Endothelial cell (in vitro differentiated cells): ENCODE measurements at places on chromosomes 12 and 14. TPM values are rescaled to one million over a fixed set of nuclear protein-coding genes. Genes with fewer than 3 reads are reported as not detected.

The ATXN3 gene
- total RNA-seq, result 32.7 TPM

The NGDN gene
- 37.7 TPM for total RNA-seq

DNA sequence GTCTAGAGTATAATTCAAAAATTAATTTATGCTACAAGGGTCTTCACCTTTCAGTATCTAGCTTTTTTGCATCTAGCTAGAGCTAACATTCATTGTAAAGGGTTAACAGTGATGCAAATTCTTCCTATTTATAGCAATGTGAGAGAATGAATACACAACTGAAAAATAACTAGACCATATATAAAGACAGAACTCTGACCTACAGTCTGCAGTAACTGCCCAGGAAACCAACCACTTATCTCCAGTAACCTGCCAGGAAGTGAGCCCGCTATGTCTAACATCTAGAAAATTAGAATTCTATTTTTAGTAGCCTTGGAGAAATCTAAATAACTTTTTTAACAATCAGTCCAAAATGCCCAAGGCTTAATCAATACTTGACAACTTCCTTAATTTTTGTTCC lies 1021.9 kb downstream of the LRFN5 start:
- no peak for DNase-seq
- H3K27ac ChIP-seq, result no peak overlapping the region

GRCh38 chr12:107439026-107439738 lies 246.4 kb upstream of the PWP1 start:
- no peak overlapping the region for H3K4me3 ChIP-seq
- H3K27me3 ChIP-seq, result no peaks in the 10 kb centered on the region
- H3K36me3 ChIP-seq, result no peaks in the 10 kb centered on the region
- no peaks in the 10 kb centered on the region for H3K4me1 ChIP-seq
- no peak overlapping the region for H3K27ac ChIP-seq
- no peak for DNase-seq

DNA sequence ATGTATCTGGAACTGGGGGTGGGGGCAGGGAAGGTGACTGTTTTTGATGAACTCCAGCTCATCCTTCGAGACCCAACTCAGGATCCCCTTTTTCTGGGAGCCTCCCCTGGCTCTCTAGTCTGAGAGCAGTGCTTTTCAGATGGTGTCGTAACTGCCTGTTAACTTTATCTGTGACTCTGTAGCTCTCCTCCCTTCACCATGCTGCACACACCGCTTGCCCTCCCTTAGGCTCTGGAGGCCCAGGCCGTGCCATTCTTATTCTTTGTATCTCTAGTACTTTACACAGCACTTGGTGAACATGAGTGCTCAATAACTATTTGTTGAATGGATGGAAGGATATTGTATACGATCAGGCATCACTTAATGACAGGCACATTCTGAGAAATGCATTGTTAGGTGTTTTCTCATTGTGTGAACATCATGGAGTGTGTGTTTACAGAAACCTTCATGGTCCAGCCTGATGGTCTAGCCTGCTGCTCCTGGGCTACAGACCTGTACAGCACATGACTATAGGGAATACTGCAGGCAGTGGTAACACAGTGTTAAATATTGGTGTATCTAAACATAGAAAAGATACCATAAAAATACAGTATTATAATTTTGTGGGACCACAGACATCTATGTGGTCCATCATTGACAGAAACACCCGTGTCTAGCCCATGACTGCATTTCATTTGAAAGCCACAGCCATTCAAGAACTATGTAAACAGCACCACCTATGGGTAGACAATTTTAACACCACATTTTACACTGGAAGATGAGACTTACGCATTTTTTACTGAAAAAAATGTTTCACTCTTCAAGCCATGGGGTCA lies 91.8 kb downstream of the EML1 start:
- H3K4me1 ChIP-seq, result no peaks in the 10 kb centered on the region
- no peaks in the 10 kb centered on the region for H3K27me3 ChIP-seq
- no peaks in the 10 kb centered on the region for H3K36me3 ChIP-seq
- peak; percentile 22 for DNase-seq
- no peak overlapping the region for H3K27ac ChIP-seq
- H3K4me3 ChIP-seq, result no peak overlapping the region

DNA sequence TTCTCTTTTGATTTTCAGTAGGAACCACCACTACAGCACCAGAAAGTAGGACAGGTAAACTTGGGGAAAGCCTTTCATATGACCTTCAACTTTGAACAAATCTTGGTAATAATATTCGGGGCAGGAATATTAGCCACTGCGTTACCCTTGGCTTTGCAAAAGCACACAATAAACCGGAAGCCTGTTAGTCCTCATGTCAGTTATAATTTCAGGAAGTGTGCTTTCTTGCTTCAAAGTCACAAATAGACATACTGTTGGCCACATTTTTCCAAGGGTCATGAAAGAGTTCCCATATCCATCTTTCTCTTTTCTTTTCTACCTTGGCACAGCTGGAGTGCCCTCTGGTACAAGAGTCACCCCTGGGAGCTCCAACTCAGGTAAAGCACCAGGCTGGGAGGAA lies 167.2 kb upstream of the CNTN1 start:
- DNase-seq, result no peak
- no peak overlapping the region for H3K4me3 ChIP-seq
- H3K36me3 ChIP-seq, result no peaks in the 10 kb centered on the region
- H3K27me3 ChIP-seq, result no peaks in the 10 kb centered on the region
- H3K27ac ChIP-seq, result no peak overlapping the region

- H3K27me3 ChIP-seq, result no peaks in the 10 kb centered on the region
- no peak overlapping the region for H3K27ac ChIP-seq
- DNase-seq, result no peak
- no peaks in the 10 kb centered on the region for H3K4me1 ChIP-seq
- no peak overlapping the region for H3K4me3 ChIP-seq
These were observed 58.3 kb upstream of the ISM2 start for GRCh38 chr14:77556946-77557345.
